Activated CD4-positive, alpha-beta memory T cell treated with anti-CD3 and anti-CD28 coated beads for 36 hours (primary cell): ENCODE measurements at places on chromosomes 11 and 22. TPM values are rescaled to one million over a fixed set of nuclear protein-coding genes. Genes with fewer than 3 reads are reported as not detected.

DNA sequence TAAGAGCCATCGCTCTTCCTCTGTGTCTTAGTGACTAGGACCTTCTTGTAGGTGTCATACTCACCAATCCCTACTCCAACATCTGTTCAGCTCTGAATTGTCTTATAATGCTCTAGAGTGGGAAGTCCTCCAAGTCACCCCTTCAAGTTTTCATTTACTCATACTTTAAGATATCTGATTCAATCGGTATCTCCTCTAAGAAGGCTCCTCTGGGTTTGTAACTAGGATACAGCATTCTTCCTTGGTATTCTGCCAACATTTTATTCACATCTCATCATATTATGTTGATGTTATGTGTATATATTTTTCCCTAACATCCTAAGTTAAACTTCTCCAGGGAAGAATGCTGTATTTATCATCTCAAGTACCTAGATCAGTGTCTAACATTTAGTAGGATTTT lies 662.1 kb downstream of the NTM start:
- no peak overlapping the region for H3K27ac ChIP-seq
- no peak for DNase-seq
- no peaks in the 10 kb centered on the region for H3K36me3 ChIP-seq
- no peaks in the 10 kb centered on the region for H3K27me3 ChIP-seq
- no peak overlapping the region for H3K4me3 ChIP-seq

- peaks cover 11% of the 10 kb centered on the region for H3K36me3 ChIP-seq
- H3K4me3 ChIP-seq: no peak overlapping the region
- peaks cover 8% of the 10 kb centered on the region for H3K4me1 ChIP-seq
Observed at GRCh38 chr22:30004101-30004500, 76.2 kb upstream of the HORMAD2 start.

The TIMP3 gene
- total RNA-seq: not detected

- DNase-seq: peak; percentile 91
- H3K36me3 ChIP-seq: no peaks in the 10 kb centered on the region
- peaks cover 46% of the 10 kb centered on the region for H3K4me1 ChIP-seq
Observed at GRCh38 chr22:39661842-39662685, 91.5 kb downstream of the CACNA1I start.

- no peaks in the 10 kb centered on the region for H3K36me3 ChIP-seq
- peaks cover 15% of the 10 kb centered on the region for H3K4me1 ChIP-seq
- no peak for DNase-seq
- H3K4me3 ChIP-seq: no peak overlapping the region
Observed at GRCh38 chr11:118933486-118933885, 7.8 kb upstream of the BCL9L start.

DNA sequence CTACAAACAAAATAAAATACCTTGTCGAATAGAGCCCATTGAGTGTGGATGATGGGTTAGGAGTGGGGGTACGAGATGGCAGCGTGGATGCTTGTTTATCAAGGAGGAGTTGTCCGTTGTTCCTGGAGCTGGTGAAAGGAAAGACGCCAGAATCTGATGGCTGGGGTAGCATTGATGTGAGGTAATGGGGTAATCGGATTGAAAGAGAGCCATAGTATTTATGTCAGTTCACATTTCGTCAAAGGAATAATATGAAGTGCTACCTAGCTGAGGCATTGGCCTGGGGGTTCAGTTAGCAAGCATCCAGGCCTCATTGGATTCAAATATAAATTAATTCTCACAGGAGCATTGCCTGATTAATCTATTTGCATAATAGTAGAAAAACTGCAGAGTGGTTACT lies 16.9 kb upstream of the DBX1 start:
- H3K4me3 ChIP-seq: no peak overlapping the region
- H3K27me3 ChIP-seq: peaks cover 40% of the 10 kb centered on the region
- H3K4me1 ChIP-seq: no peaks in the 10 kb centered on the region

- H3K36me3 ChIP-seq: peaks cover 13% of the 10 kb centered on the region
- peak overlapping the region; percentile 67 for H3K4me3 ChIP-seq
- no peak overlapping the region for H3K27ac ChIP-seq
- no peaks in the 10 kb centered on the region for H3K27me3 ChIP-seq
- no peak for DNase-seq
Observed at GRCh38 chr11:45884596-45885185, 760 bp upstream of the MAPK8IP1 start.

DNA sequence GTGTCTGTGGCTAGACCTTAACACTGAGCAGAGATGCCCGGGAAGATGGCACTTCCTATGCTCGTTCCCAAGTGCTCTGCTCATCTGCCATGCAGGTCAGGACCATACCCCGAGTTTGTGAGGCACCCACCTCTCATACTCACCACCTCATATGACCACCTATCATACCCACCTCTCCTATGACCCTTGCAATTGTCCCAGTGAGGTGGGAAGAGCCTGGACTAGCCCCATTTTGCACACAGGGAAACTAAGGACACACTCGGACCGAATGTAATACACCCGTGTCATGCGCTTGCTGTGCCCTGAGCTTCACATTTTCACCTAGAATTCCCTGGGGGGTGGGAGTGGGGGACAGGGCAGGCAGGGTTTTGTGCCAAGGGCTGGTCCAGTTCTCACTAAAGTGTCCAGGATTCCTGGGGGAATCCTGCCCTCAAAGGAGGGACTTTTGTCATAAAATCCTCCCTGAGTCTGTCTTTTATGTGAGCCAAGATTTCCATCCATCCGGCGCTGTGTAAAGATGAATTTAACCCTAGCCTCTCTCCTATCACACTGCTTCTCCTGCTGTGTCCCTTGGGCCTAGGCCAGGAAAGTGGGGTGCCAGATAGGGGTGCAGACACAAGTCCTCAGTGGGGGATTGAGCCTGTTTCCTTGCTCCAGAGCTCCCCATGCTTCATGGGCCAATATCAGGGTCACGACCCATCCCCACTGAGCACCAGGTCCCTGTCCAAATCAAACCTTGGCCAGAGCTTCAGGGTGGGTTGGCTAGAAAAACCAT lies 20.0 kb downstream of the TPBGL start:
- H3K27ac ChIP-seq: peak overlapping the region; percentile 5
- H3K4me1 ChIP-seq: peaks cover 41% of the 10 kb centered on the region
- no peak for DNase-seq
- H3K36me3 ChIP-seq: no peaks in the 10 kb centered on the region
- H3K27me3 ChIP-seq: no peaks in the 10 kb centered on the region

DNA sequence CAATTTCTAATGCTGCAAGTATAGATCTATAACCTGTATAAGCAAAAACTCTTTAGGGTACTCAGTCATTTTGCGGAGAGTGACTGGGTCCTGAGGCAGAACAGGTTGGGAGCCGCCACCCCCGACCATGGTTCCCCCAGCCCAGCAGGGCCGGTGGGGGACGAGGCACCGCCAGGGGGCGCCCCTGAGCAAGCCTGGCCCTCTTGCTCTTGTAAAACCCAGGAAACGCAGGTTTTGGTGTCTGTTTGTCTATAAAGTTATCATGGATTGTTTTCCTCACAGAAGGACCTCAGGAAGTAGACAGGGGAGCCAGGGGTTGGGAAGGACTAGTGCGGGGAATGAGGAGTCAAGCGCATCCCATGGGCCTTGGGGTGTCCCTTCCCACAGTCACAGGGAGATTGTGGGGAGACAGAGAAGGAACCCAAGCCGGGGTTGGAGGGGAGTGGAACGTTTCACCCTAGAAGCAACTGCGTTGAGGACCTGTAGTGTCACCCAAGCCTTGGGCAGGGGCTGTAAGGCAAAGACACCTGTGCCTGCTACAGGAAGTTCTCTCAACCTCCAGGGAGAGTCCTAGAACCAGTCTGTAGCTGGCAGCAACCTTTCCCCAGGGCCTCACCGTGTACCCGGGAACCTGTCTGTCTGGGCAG lies 26.4 kb downstream of the KCTD17 start:
- H3K27ac ChIP-seq: peak overlapping the region; percentile 91
- peaks cover 4% of the 10 kb centered on the region for H3K27me3 ChIP-seq
- peaks cover 9% of the 10 kb centered on the region for H3K36me3 ChIP-seq
- DNase-seq: peak; percentile 91
- peak overlapping the region; percentile 49 for H3K4me3 ChIP-seq

The NLRP6 gene
- total RNA-seq: 0.99 TPM

GRCh38 chr11:78140392-78141077 lies 1.1 kb upstream of the ALG8 start:
- H3K4me1 ChIP-seq: peaks cover 34% of the 10 kb centered on the region
- no peaks in the 10 kb centered on the region for H3K27me3 ChIP-seq
- H3K27ac ChIP-seq: peak overlapping the region; percentile 21
- DNase-seq: peak; percentile 41
- H3K4me3 ChIP-seq: peak overlapping the region; percentile 72

GRCh38 chr11:94330789-94331188 lies 26.4 kb downstream of the IZUMO1R start:
- H3K4me3 ChIP-seq: no peak overlapping the region
- no peak overlapping the region for H3K27ac ChIP-seq
- peaks cover 3% of the 10 kb centered on the region for H3K27me3 ChIP-seq
- no peaks in the 10 kb centered on the region for H3K4me1 ChIP-seq

GRCh38 chr11:43845816-43846215 lies 34.8 kb upstream of the ALKBH3 start:
- DNase-seq: no peak
- H3K4me3 ChIP-seq: no peak overlapping the region
- peaks cover 4% of the 10 kb centered on the region for H3K36me3 ChIP-seq
- no peaks in the 10 kb centered on the region for H3K27me3 ChIP-seq
- H3K27ac ChIP-seq: no peak overlapping the region
- H3K4me1 ChIP-seq: no peaks in the 10 kb centered on the region

The UBE4A gene
- 39.1 TPM for total RNA-seq

DNA sequence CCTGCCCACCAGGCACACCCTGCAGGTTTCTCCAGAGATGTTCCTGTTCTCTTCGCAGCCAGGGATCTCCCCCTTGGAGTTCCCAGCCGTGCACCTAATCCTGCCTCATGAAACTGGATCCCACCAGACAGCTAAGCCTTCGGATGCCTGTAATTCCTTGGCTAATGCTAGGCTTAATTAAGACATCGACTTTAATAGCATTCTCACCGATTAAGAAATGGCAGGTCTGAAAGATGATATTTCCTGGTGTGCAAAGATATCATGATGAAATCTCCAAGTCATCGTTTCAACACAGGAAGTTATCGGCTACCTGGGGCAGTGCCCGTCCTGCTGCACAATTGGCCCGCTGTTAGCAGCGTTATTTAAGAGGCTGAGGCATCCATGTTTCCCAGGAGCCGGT lies 41.5 kb upstream of the CCND1 start:
- no peak overlapping the region for H3K27ac ChIP-seq
- no peaks in the 10 kb centered on the region for H3K36me3 ChIP-seq
- H3K4me3 ChIP-seq: no peak overlapping the region
- no peak for DNase-seq
- no peaks in the 10 kb centered on the region for H3K4me1 ChIP-seq

DNA sequence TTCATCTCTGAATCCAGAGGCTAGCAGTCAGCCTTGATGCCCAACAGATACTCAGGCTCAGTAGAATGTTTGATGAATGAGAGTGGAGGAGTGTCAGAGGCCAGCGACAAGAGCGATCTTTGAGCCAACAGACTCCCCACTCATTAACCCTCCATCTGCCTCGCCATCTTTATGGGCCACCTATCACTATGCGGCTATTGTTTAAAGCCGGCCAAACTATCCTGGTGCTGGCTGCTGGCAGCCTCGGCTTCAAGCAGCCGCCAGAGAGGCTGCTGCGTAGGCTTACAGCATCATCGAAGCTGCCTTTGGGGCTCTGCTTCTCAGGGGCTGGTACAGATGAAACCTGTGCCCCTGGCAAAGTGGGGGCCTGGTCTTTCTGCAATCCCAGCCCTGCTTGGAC lies 525.6 kb downstream of the INSC start:
- no peaks in the 10 kb centered on the region for H3K4me1 ChIP-seq
- no peaks in the 10 kb centered on the region for H3K36me3 ChIP-seq
- peaks cover 4% of the 10 kb centered on the region for H3K27me3 ChIP-seq
- no peak overlapping the region for H3K4me3 ChIP-seq

DNA sequence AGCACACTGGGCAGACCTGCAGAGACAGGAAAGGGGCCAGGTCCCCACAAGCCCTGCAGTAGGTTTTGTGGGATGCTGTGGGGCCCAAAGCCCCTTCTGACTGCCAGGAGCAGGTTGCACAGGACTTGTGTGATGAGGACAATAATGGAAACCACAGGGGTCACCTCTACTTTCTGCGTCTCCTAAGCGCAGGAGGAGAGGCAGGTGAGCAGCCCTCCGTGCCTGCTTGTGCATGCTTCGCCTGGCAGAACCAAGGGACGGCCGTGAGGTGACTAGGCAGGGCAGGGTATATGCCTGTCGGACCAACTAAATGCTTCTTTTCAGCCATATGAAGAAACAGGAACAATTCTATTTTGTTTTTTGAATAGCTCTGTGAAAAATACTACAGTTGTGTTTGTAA lies 77.9 kb upstream of the PITPNB start:
- H3K4me1 ChIP-seq: no peaks in the 10 kb centered on the region
- no peak overlapping the region for H3K4me3 ChIP-seq
- H3K36me3 ChIP-seq: no peaks in the 10 kb centered on the region
- H3K27ac ChIP-seq: no peak overlapping the region

- H3K27ac ChIP-seq: no peak overlapping the region
- peaks cover 2% of the 10 kb centered on the region for H3K27me3 ChIP-seq
- no peaks in the 10 kb centered on the region for H3K4me1 ChIP-seq
- H3K4me3 ChIP-seq: no peak overlapping the region
- no peak for DNase-seq
- no peaks in the 10 kb centered on the region for H3K36me3 ChIP-seq
Observed at GRCh38 chr11:115462004-115462541, 42.1 kb downstream of the CADM1 start.
